ENCODE measurements at places on chromosomes 13 and 19.

DNA sequence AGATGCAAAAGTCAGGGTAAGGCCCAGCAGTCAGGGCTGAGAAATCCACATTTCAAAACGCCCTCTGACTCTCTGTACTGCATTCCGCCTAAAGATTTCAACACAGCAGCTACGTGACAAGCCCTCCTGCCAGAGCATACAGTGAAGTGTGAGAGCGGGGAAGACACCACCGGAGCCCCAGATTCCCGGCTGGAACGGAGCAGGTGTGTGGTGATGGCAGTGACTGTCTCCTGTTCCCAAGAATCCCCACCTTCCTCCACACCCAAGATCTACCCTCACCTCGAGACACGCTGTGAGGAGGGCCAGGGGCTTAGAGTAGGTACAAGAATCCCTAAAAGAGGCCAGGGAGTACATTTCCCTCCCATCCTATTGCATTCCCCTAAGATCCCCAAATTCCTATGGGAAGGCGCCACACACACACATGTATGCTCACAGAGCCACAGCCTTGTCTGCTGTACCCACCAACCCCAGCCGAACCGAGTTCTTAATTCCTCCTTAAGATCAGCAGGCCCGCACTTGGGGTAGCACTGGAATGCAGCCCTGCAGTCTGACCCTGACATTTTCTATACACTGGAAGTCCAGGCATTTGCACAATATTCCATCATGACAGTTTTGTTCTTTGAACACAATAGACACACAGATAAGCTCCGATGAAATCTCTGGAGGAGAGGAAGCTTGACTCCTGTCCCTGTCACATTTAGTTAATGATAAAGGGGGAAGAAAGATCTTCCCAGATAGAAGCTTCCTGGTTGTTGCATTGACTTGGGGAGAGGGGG, 102.9 kb downstream of the FOXO1 start:
- DNase-seq = no peak

DNA sequence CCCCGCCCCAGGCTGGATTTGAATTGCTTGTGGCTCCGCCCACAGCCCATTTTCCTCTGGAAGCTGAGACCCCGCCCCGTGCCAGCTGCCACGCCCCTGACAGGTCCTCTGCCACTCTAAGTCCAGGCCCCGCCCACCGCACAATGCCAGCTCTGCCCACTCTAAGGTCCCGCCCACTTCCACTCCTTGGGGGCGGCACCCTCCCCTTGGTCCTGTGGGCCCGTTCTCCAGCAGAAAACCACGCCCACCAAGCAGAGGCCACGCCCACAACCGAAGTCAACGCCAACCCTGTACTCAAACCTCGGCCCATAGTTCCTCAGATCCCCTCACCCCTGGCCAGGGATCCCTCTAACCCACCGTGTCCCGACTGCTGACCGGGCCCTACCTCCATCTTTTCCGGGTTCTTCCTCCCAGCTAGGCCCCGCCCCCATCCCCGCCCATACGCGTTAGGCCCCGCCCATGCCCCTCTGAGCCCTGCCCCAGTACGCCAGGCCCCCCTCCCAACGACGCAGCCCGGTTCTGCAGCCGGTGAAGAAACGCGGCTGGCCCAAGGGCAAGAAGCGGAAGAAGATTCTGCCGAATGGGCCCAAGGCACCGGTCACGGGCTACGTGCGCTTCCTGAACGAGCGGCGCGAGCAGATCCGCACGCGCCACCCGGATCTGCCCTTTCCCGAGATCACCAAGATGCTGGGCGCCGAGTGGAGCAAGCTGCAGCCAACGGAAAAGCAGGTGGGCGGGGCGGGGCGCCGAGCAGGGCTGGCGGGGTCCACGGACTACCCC, 1.3 kb downstream of the HMG20B start:
- peak; percentile 68 for DNase-seq

DNA sequence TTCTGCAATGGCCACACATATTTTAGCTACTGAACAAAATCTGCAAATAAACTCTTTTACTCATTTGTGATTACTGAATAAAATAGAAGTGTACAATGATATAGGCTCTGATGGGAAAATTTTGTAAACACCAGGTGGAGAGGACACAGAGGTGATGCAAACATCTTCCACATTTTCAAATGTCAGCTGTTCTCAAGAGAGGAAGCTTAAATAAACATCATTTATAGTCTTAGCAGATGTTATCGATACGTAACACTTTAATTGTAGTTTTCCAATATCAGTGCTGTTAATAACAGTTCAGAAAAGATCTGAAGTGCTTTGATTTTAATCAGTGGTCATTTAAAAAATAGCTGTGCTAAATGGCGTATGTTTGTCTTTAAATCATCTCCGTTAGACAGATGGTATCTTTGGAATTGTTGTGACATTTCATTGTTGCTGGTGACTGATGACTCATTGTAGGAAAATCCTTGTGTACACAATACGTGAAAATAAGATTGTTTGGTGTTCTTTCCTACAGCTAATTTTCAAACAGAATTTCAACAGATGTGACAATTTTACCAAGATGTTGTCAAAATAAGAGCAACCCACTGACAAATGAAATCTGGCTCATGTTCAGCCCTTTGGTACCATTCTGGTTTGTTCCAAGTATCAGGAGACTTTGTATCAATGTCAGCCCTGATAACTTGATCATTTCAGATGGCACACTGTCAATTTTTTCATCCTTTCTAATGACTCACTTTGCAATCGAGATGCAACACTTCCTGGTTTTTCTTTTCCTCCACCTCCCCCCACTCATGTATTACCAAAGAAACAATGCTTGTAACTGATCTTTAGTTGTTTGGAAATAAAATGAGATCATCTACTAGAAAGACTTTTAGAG, 516.0 kb downstream of the DCT start:
- DNase-seq = no peak

- no peak for DNase-seq
These were observed 205.8 kb downstream of the GGACT start for GRCh38 chr13:100382785-100383184.

DNA sequence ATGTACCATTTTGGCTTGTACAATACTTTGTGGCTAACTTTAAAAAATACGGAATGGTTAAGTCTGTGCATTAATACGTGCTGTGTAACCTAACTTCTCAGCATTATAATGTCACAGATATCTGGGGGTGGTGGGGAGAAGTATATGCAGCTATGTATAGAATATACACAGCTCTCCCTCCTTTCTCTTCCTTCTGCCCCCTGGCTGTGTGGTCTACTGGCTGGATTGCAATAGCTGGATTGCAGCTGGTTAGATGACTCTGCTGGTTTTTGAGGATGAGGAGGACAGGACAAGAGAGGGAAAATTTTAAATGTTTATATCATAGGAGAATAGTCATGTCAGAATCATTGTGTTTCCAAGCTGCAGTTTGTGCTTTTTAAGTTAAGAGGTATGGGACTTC, 9.7 kb downstream of the RNASEH2B start:
- DNase-seq = no peak

GRCh38 chr19:48484931-48485612, 15.9 kb downstream of the CYTH2 start:
- no peak for DNase-seq

- DNase-seq = no peak
These were observed 24.1 kb downstream of the MICU2 start for GRCh38 chr13:21579754-21580316.

- DNase-seq = no peak
These were observed 28.0 kb downstream of the CARS2 start for GRCh38 chr13:110677731-110678545.

GRCh38 chr19:55248166-55248675, 10.6 kb downstream of the PPP6R1 start:
- DNase-seq = no peak

- DNase-seq = no peak
These were observed 45.3 kb upstream of the ZNF599 start for GRCh38 chr19:34818270-34818669.

GRCh38 chr19:2815923-2816322, 3.7 kb upstream of the ZNF554 start:
- DNase-seq = no peak

DNA sequence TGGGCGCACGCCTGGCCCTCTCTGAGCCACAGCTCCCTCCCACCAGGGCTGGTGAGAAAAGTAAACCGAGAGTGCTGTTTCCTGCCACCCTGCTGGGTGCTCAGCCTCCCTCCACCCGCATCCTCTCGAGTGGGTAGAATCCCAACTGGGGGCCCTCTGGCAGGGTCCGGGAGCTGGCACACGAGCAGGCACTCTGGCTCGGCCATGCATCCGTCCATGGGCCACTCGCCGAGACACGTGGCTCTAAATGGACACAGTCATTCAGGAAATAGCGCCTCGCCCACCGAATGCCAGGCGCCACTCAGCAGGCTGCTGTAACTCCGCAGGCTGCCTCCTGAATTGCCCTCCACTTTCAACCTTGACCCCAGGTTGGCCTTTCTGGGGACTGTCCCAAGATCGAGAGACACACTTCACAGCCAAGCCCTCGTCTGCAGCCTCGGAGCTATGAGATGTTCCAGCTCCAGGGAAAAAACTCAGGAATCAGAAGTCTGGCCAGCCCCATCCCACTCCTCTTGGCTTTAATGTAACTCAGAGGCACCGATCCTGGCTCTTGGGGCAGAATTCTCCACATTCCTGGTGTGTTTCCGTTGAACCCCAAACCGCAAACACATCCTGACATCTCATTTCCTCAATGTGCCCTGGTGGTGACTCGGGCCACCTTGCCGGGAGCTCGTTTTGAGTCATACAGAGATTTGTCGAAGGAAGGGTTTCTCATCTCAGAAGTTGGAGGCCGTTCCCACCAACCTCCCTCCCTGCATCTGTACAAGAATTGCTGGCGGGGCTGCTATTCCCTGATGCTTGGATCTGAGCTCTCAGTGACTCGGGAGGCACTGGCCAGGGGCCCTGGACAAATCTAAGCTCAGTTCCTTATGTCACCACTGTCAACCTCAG, 14.1 kb downstream of the KLF2 start:
- DNase-seq = peak; percentile 60

- DNase-seq = no peak
These were observed 8.0 kb downstream of the IL17D start for GRCh38 chr13:20711301-20712044.

DNA sequence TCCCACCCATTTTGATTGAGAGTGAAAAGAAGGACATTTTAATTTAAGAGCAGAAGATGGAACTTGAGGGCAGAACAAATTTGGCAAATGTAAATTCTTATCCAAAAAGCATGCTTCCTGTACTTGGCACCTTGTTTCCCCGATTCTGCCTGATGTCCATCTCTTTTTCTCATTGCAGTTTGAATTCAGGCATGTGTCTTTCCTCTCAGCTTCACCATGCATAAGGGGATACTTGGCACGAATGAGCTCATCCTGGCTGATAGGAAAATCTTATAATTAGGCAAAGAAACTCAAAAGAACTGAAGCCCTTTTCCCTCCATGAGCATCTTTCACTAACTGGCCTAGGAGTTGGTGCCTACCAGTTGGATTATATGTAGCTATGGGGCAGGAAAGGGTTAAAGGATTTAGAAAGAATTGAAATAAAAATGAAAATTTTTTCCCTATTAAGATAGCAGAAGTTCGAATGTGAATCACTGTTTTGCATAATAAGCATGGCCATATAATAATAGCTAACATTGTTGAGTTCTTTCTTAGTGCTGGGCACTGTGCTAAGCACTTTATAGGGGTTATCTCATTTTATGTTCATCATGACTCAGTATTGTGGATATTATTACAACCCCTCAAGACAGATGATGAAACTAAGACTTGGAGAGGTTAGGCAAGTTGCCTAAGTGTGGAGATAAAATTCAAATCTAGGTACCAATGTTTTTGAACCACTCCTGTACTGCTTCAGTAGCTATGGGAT, 386.6 kb downstream of the KCNRG start:
- no peak for DNase-seq

- no peak for DNase-seq
These were observed 101.7 kb downstream of the TNFRSF19 start for GRCh38 chr13:23671897-23672296.

DNA sequence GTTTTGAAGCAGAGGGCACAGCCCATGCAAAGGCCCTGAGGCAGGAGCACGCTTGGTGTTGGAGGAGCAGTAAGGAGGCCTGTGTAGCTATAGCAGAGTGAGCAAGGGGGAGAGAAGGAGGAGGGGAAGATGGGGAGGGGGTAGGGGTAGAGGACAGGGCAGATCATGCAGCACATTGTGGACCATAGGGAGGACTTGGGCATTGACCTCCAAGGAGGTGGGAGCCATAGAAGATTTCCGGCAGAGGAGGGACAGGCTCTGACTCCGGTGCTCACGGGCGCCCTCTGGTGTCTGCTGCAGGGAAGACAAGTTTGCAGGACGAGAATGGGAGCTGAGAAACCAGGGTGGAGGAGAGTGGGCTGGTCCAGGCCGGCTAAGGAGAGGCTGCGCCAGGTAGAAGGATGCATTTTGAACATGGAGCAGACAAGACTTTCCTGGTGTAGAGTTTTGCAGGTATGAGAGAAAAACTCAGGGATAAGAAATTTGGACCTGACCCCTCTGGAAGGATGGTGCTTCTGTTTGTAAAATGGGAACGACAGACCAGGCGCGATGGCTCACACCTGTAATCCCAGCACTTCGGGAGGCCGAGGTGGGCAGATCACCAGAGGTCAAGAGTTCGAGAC, 13.7 kb upstream of the CREB3L3 start:
- peak; percentile 25 for DNase-seq
